ENCODE measurements at places on chromosomes 13 and 19. TPM values are rescaled to one million over a fixed set of nuclear protein-coding genes. Genes with fewer than 3 reads are reported as not detected.
A peak's percentile ranks its signal among the peaks of the same experiment; 100 is the strongest.

Gene ANGPTL8
- total RNA-seq, result 1.3 TPM

Gene RLN3
- total RNA-seq, result not detected

Gene IGFL2
- 1.8 TPM for total RNA-seq

Gene ZNF625
- 6.3 TPM for total RNA-seq

Gene DNAJC15
- 10.8 TPM for total RNA-seq

Gene SRRM5
- not detected for total RNA-seq

Gene TMEM221
- 0.30 TPM for total RNA-seq

GRCh38 chr19:7636317-7636690 is 606 bp upstream of the STXBP2 start:
- no peak overlapping the region for H3K27ac ChIP-seq
- DNase-seq, result no peak
- peaks cover 10% of the 10 kb centered on the region for H3K27me3 ChIP-seq
- no peaks in the 10 kb centered on the region for H3K36me3 ChIP-seq
- H3K4me3 ChIP-seq, result peak overlapping the region; percentile 43

DNA sequence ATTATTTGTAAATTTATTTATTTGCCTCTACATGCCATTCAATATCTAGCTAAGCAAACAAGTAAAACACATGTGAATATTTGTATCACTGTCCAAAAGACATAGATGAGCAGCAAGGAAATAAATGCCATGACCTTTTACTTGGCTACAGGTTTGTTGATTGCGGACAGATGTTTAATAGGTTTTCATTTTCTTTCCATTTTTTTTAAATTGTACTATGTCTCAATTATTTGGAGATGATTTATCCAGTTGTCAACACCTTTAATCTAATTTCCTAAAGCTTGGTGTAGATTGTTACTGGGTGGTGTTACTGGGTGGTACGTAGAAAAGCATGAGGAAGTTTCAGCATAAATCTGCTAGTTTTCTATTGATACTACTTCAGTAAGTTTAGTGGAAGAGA is 560.6 kb upstream of the SPRY2 start:
- peak overlapping the region; percentile 18 for H3K27ac ChIP-seq
- H3K36me3 ChIP-seq, result no peaks in the 10 kb centered on the region
- peaks cover 8% of the 10 kb centered on the region for H3K4me1 ChIP-seq

DNA sequence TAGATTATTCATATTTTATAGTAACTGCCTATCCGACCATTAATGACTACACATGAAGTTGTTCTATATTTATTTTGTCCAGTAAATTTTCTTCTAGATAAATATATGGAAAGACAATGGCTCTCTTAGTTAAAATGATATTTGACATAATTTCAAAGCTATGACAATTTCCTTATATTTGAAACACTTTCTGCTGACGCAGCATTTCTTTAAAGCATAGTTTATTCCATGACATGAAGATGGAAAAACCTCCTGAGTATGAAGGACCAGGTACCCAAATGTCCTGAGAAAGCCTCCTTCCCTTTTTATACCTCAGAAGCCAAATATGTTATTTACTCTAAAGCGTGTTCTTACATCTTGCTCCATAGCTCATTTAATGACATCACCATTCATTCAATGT is 831.6 kb downstream of the EFNB2 start:
- H3K36me3 ChIP-seq, result no peaks in the 10 kb centered on the region
- DNase-seq, result no peak
- H3K4me3 ChIP-seq, result no peak overlapping the region

DNA sequence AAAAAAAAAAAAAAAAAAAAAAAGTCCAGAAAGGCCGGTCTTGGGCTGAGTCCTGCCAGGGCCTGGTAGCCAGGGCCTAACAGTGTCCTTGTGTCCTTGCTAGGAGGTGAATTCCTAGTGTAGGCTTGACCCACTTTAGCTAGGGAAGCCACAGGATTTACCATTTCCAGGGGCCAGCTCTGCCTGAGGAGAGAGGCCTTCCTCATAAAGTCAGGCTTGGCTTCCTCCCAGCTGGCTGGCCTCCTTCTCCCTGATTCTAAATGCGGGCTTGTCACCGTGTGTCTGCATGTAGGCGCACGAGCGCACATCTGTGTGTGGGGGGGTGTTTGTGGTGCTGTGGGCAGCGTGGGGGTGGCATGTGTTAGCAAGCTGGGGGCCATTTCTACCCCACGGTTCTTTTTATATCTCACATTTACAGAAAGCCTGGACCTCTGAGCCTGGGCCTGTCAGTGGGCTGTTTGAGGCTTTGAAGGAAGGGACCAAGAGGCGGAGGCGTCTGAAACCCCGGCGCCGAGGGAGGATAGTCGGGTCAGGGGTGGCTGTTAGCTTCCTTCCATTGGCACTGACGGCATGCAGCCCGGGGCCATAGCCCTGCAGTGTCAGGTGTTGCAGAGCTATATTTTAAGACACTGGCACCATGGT is 31.7 kb downstream of the IER2 start:
- no peaks in the 10 kb centered on the region for H3K27me3 ChIP-seq
- peak overlapping the region; percentile 46 for H3K27ac ChIP-seq
- no peak for DNase-seq
- H3K4me3 ChIP-seq, result no peak overlapping the region

GRCh38 chr13:38147050-38147449 is 202.6 kb upstream of the UFM1 start:
- H3K4me1 ChIP-seq, result no peaks in the 10 kb centered on the region
- no peaks in the 10 kb centered on the region for H3K27me3 ChIP-seq
- H3K27ac ChIP-seq, result no peak overlapping the region
- no peak for DNase-seq
- H3K36me3 ChIP-seq, result no peaks in the 10 kb centered on the region
- H3K4me3 ChIP-seq, result no peak overlapping the region

DNA sequence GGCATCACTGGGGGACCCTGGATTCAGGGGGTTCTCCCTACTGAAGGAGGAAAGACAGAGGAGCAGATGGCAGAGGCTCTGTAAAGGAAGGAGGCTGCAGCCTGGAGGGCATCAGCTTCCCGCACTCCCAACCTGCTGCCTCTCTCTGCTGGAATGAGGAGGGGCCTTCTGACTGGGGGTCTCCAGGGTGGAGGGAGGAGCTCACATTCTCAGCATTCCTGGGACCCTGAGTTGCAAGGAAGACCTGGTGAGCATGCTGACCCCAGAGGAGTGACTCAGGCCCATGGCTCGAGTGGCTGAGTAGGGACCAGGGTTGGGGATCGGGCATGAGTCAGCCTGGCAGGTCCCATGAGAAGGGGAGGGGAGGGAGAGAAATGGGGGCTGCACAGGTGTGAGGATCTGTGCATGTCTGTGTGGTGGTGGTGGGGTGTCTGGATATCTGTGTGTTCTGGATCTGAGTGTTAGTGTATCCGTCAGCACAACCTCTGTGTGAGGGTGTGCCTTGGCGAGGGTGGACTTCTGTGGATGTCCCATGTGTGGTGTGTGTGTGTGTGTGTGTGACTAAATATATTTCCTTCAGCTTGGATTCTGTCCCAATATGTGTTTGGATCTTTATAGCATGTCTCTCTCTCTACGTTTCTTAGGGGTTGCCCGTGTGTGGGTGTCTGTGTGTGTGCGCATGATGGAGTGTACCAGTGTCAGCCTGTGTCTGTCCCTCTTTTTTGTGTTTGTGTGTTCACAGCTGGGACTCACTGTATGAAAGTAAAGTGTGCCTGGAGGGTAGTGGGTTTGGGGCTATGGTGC is 4.6 kb downstream of the AXL start:
- H3K27me3 ChIP-seq, result no peaks in the 10 kb centered on the region
- H3K4me3 ChIP-seq, result peak overlapping the region; percentile 21
- H3K36me3 ChIP-seq, result peaks cover 10% of the 10 kb centered on the region
- no peaks in the 10 kb centered on the region for H3K4me1 ChIP-seq
- no peak for DNase-seq
- H3K27ac ChIP-seq, result peak overlapping the region; percentile 92

GRCh38 chr19:2015608-2015950 is at the start of gene BTBD2:
TSS of gene BTBD2 (minus strand) at chr19:2015714. CDS start at chr19:2015703, 11 bp downstream.
- peak within 1 kb of the TSS; percentile 69 for H3K27ac ChIP-seq
- DNase-seq, result no peak
- H3K36me3 ChIP-seq, result no peaks in the 10 kb centered on the region
- no peaks in the 10 kb centered on the region for H3K27me3 ChIP-seq
- H3K4me3 ChIP-seq, result peak within 1 kb of the TSS; percentile 46
- H3K4me1 ChIP-seq, result no peaks in the 10 kb centered on the region

- H3K36me3 ChIP-seq, result no peaks in the 10 kb centered on the region
- H3K4me3 ChIP-seq, result no peak overlapping the region
- DNase-seq, result no peak
- no peaks in the 10 kb centered on the region for H3K4me1 ChIP-seq
- H3K27ac ChIP-seq, result no peak overlapping the region
- H3K27me3 ChIP-seq, result no peaks in the 10 kb centered on the region
These were observed 13.3 kb upstream of the RETN start for GRCh38 chr19:7655581-7655980.

DNA sequence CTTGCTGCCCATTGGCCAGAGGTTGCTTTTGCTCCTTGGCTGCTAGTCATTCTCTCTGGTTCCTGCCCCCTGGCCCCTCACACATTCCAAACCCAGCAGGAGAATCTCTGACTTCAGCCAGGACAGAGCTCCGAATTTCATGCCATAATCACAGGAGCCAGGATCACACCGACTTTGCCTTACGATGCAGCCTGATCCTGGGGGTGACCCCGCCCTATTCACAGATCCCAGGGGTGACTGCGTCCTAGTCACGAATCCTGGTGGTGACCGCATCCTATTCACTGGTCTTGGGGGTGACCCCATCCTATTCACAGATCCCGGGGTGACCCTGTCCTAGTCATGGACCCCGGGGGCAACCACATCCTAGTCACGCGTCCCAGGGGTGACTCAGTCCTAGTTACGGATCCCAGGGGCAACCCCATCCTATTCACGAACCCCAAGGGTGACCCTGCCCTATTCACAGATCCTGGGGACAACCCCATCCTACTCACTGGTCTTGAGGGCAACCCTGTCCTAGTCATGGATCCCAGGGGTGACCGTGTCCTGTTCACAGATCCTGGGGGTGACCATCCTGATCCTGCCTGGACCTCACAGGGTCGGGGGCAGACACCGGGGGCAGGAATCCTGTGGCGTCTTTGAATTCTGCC is 7.4 kb upstream of the TEX29 start:
- H3K36me3 ChIP-seq, result peaks cover 5% of the 10 kb centered on the region
- no peaks in the 10 kb centered on the region for H3K27me3 ChIP-seq
- no peak for DNase-seq
- H3K4me1 ChIP-seq, result no peaks in the 10 kb centered on the region
- no peak overlapping the region for H3K27ac ChIP-seq

- no peaks in the 10 kb centered on the region for H3K36me3 ChIP-seq
- H3K27me3 ChIP-seq, result no peaks in the 10 kb centered on the region
- H3K4me1 ChIP-seq, result no peaks in the 10 kb centered on the region
- H3K27ac ChIP-seq, result no peak overlapping the region
- no peak overlapping the region for H3K4me3 ChIP-seq
These were observed 14.6 kb downstream of the CEACAM3 start for GRCh38 chr19:41811036-41811435.

GRCh38 chr19:4030981-4031380 is 23.4 kb downstream of the PIAS4 start:
- H3K4me3 ChIP-seq, result no peak overlapping the region
- H3K36me3 ChIP-seq, result peaks cover 53% of the 10 kb centered on the region
- H3K4me1 ChIP-seq, result no peaks in the 10 kb centered on the region
- no peaks in the 10 kb centered on the region for H3K27me3 ChIP-seq
- DNase-seq, result no peak

DNA sequence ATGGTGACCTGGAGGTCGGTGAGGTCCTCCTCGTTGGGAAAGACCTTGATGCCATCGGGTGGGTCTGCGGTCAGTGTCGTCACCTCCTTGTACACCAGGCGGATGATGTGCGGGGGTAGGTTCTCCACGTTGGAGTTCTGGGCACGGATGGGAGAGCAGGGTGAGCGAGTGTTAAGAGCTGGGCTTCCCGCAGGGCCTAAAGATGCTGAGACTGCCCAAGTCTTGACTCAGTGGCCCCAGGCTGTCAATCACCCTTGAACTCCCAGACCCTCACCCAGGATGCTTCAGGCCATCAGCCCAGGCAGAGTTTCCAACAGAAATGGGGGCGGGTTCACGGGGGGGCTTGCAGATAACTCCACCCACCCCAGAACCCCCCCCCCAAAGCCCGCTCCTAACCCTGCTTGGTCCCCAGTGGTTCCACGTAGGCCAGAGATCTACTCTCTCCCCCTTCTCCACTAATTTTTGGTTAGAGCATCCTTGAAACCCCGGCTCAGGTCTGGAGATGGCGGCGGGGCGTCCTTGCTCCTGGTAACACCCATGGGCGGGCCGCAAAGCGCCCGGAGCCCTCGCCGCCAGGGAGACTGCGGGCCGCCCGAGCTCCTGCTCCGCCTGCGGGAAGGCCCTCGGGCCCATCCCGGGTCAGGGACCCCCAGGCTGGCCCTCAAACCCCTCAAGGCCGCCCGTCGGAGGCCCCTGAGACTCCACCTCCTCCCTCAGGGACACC is 600 bp downstream of the UBE2S start:
- no peaks in the 10 kb centered on the region for H3K27me3 ChIP-seq
- H3K4me1 ChIP-seq, result peaks cover 20% of the 10 kb centered on the region
- DNase-seq, result no peak
- H3K27ac ChIP-seq, result peak overlapping the region; percentile 97
- peaks cover 31% of the 10 kb centered on the region for H3K36me3 ChIP-seq
- peak overlapping the region; percentile 63 for H3K4me3 ChIP-seq

DNA sequence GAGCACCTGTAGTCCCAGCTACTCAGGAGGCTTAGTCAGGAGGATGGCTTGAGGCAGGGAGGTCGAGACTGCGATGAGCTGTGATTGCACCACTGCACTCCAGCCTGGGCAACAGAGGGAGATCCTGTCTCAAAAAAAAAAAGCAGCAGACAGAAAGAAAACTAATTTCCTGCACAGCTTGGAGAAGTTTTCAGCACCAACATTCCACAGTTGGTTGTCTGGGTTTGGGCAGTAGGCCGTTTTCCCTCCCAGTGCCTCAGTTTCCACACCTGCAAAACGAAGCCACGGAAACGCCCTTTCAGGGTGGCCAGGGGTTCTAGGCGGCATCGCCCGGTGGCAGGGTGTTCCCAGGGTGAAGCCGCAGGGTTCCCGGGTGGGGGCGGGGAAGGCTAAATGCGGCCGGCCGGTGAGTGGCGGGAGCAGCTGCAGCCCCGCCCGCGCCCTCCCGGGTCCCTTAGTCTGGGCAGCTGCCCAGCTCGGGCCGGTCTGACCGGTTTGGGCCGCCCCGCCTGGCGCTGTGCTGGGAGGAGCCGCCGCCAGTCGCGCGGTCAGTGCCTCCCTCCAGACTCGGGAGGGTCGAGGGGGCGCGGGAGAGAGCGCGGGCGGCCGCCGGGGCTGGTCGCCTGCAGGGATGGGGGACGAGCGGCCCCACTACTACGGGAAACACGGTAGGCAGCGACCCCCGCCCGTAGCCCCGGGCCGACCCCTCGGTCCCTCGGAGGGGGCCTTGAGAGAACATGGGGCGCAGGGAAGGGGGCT is at the start of gene SLC44A2:
Gene SLC44A2, plus strand, starts transcription at position 551 of the 759 bp plus-strand sequence. Its CDS starts 81 bp downstream, at position 632.
- peak within 1 kb of the TSS; percentile 64 for H3K4me3 ChIP-seq
- peaks cover 18% of the 10 kb centered on the region for H3K36me3 ChIP-seq
- H3K27ac ChIP-seq, result peak within 1 kb of the TSS; percentile 81
- no peaks in the 10 kb centered on the region for H3K27me3 ChIP-seq

DNA sequence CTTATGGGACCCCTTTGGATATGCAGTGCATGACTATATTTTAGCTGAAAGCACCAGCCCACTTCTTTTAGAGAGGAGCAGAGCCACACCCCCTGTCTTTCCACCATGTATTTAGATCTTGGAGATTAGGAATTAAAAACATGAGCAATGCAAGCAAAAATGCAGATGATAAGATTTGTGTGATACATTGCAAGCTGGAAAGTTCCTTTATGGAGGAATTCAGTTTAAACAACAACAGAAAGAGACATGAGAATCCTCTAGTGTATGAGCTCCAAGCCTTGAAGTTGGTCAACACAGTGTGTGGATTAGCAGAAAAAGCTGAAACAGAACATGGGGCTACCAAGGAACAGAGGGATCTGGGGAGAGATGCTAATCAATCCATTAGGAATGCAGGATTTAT is 529.8 kb upstream of the NBEA start:
- no peak overlapping the region for H3K4me3 ChIP-seq
- DNase-seq, result no peak
- H3K27ac ChIP-seq, result no peak overlapping the region
- H3K4me1 ChIP-seq, result peaks cover 4% of the 10 kb centered on the region
- no peaks in the 10 kb centered on the region for H3K27me3 ChIP-seq
